ENCODE measurements at places on chromosomes 12 and 14.

- no peak for DNase-seq
These were observed 362.1 kb downstream of the RAD51B start for GRCh38 chr14:68181519-68182326.

DNA sequence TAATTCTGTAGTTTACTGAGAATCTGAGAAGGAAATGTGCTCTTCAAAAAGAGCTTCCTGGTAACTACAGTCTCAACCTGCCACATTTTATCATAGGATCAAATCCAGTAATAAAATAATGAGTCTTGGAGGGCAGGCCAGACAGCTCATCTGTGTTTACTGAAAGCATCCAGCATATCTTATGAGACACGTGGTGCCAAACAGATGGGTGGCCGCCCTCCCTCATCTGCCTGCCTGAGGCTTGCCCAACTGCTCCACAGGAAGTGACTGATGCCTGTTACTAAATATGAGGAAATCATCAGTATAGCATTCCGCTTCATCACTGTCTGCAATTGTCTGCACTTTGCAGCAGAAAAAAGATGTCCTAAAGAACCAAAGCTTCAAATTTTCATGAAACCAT lies 13.5 kb downstream of the DHRS7 start:
- peak; percentile 88 for DNase-seq

DNA sequence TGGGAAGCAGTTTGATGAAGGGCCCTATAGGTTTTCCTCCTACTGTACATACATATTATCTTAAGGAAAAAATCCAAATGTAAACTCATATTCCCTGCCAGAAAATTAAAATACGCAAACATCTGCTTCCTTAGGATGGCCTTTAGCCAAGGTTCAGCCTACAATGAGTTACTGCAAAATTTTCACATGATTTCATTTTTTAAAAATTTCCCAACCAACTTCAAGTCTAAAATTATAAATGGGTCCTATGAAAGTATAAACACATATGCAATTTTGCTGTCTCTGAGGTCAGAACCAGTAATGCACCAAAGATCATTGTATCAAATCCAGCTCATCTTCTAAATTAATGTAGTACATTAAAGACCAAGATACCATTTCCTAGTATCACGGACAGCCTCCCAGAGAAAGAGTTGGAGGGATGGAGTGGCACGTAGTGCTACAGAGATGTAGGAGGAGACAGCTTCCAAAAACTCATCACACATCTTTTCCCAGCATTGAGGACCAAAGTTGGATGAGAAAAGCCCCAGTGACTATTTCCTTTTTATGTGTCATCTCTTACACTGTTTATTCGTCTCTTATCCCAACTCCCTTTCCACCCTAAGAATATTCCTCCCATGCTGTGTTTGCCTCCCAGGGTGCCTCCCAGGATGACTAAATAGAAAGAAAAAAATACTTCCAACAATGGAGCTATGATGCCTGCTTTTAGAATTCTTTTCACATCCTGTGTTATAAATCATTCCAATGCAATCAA lies 92.3 kb upstream of the SLCO1C1 start:
- DNase-seq = no peak

GRCh38 chr12:94831081-94831751 lies 172.3 kb downstream of the NDUFA12 start:
- peak; percentile 63 for DNase-seq

DNA sequence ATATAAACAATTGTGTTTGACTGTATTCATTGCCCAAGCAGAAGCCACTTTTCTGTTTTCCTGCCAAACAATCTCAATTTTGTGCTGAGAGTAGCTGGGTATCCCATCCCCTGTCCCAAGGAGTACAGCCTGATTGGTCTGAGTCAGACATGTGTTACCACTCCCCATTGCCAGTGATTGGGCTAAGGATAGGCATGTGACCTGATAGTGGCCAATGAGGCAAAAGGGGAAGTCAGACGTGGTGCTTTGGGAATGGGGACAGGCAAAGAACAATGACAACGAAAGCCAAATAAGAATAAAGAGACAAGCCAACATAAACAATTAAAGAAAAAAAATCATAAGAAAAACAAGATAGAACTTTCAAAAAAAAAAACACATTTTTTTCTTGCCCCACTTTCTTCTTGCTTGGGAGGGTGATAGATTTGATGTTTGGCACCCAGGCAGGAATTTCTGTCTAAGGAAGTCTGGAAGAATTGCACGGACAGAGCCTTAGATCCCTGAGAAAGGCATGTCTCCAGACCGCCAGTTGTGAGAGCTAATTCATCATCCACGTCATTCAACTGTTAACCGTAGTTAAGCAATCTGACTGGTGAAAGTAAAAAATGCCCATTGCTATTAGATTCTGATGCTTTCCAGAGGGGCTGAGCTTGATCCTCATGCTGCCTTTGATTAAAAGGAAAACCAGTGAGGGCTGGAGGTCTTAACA lies 626.6 kb upstream of the TMEM132C start:
- DNase-seq = no peak

GRCh38 chr14:53880761-53881160 lies 75.9 kb downstream of the BMP4 start:
- no peak for DNase-seq

DNA sequence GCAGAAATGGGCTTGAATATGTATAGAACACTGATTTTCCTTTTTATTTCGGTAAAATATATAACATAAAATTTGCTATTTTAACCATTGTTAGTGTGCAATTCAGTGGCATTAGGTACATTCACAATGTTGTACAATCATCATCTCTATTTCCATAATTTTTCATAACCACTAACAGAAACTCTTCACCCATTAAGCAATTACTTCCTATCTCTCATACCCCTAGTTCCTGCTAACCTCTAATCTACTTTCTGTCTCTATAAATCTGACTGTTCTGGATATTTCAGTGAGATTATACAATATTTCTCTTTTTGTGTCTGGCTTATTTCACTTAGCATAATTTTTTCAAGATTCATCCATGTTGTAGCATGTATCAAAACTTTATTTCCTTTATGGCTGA lies 8.9 kb upstream of the RNF212B start:
- no peak for DNase-seq

Measured in activated CD4-positive, alpha-beta T cell treated with anti-CD3 and anti-CD28 coated beads, Interleukin-2, amount 10 ng/mL, durations not matched to agents 24 days and 14 days (primary cell).